H4 (cell line): ENCODE measurements at places on chromosomes 6 and 20.

DNA sequence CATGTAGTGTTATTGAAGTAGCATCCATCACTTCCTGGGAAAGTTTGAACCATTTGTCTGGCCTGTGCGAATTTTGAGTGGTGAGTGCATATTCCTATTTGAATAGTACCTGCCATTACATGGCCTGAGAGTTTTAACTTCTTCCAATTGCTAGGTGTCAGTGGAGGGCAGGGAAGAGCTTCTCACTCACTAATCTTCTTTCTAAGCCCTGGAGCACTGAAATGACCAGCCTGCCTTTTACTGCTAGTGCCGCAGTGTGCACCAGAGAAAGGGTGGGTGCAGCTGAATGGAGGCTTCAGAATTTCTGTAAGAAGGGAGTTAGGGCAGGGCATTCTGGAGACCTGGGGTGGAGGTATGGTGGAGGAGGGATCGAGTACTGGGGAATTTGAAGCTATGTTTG is 45.5 kb downstream of the RNF144B start:
- DNase-seq: no peak

DNA sequence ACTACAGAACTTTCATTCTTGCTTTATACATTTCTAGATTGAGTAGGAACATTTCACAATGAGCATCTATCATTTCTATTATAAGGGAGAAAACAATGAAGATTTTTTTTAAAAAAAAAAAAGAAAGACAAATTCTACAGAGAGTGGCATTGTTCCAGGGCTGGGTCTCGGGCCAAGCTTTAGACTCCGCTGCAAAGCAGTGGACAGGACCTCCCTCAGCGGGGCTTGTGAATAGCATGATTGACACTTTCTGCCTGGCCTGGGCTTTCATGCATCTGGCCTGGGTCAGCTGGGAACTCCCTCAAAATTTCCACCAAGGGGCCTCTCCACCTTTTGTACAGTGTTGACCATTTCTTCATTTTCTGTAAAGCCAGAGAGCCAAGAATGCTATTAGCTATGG is 55.8 kb upstream of the HIVEP2 start:
- DNase-seq: no peak

- peak; percentile 11 for DNase-seq
These were observed 210.8 kb downstream of the ARHGAP18 start for GRCh38 chr6:129498950-129499842.

- no peak for DNase-seq
These were observed 134.9 kb upstream of the HSF2 start for GRCh38 chr6:122264557-122264956.

- peak; percentile 59 for DNase-seq
These were observed 79.0 kb downstream of the SYNJ2 start for GRCh38 chr6:158060455-158061360.

DNA sequence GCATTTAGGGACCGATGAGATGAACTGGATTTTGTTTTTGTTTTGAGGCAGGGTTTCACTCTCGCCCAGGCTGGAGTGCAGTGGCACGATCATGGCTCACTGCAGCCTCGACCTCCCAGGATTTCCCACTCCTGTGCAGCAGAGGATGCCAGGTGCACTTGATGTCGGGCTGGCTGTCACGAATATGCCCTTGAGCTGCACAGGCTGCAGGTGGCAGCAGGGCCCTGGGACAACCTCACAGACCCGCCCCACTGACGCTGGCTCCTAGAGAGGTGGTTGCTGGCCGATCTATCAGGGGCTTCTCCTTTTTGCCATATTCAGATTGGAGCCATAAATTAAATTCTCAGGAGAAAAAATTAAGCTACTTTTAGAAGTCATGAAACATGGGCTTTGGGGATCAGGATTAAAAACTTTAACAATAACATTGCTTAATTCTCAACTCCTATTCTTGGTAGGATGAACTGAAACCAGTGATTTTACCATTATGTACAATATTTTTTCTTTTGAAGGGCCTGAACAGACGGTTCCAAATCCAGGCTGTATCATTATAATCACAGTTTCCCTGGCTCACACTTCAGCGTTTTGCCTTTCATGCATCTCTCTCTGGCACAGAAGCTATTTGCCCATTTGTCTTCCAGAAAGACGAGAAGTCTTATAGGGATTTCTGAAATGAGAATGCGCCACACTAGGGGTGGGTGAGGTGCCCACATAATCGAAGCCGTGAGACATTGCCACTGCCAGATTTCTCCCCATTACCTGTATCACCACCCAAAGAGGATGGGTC is 32.4 kb downstream of the NQO2 start:
- DNase-seq: no peak

DNA sequence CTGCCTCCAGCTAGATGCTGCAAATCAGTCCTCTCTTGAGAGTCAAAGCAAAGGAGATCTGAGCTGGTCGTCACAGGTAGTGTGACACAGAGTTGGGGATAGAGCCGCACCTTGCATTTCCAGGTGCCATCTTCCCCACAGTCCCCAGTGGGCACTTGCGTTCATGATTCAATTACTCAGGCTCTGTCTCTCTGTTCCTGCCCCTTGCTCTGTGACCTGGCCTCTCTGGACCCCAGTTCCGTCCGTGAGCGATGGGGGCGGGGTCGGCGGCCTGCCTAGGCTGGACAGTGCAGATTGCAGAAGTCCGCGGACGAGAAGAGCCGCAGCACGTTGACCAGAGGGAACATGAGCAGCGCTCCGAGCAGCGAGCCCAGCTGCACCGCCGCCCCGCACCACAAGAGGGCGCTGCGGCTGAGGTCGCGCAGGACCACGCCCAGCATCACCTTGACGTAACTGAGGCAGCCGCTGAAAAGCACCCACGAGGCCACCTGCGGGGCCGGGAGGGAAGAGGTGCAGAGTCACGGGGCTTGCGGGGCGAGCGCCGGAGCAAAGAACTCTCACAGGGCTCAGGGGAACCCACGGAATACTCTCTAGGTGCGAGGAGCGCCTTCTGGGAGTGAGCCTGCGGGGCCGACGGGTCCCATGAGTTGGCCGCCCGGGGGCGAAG is 7.4 kb downstream of the SLC52A3 start:
- DNase-seq: no peak

GRCh38 chr20:37841389-37841788 is 61.5 kb upstream of the VSTM2L start:
- no peak for DNase-seq

DNA sequence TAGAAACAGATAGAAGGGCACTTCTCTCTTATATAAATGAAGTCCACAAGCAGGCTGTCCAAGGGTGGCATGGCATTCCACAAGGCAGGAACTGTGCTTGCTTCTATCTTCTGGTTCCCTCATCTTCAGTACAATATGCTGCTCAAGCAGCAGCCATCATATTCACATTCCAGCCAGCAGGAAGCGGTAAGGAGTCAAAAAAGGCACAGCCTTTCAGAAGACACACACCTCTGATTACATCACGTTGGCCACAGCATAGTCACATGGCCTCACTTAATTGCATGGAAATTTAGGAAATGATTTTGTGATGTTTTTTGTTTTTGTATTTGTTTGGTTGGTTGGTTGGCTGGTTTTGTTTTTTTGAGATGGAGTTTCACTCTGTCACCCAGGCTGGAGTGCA is 19.0 kb downstream of the REM1 start:
- peak; percentile 77 for DNase-seq

DNA sequence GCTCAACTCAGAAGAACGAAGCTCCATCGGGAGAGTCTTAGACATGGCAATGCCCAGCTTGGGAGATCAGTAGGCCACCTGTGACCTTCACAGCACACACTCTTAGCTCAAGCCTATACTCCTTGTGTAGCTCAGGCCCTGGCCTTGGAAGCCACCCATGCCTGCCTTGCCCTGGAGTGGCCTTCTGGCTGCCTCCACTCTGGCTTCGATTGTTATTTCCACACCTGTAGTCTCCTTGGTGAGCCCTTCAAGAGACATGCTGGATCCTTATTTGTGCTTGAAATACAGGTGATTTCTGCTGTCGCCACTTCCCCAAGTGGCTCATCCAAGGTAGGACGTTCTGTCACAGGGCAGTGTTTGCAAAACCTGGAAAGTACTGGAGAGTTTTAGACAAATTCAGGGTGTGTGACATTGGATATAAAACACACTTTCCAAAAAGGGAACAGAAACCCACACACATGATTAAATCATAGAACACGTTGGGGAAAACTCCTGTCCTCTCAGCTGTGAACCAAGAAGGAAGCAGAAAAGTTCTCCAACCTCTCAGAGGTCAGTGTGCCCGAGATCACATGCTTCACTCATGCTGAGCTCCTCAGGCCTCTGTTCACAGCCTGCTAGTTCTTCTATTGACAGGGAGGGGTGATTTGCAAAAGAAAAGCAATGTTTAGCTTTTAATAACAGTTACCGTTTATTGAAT is 391.8 kb downstream of the CDC5L start:
- DNase-seq: no peak

GRCh38 chr20:53692465-53693067 is 98.9 kb upstream of the ZNF217 start:
- peak; percentile 19 for DNase-seq

- DNase-seq: peak; percentile 72
These were observed 332.6 kb downstream of the ADGRB3 start for GRCh38 chr6:68967549-68968300.

DNA sequence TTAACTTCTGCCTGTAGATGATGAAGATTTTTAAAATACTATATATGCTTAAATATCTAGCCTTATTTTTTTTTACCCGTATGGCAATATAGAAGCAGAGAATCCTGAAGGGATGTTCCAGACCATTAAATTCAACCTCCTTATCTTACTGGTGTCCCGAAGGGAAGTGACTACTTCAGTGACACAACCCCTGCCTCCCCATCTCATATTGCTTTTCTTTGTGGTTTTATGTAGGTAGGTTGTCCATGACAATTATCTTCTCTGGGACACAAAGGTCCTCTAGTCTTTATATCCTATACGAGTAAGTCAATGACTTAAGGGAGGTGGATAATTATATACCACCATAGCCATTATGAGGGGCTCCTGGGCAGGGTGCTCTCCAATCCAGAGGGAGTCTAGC is 57.4 kb upstream of the EMILIN3 start:
- no peak for DNase-seq

GRCh38 chr6:116616737-116617053 is 416 bp downstream of the RSPH4A start:
- no peak for DNase-seq

- peak; percentile 61 for DNase-seq
These were observed 679.5 kb upstream of the NRSN1 start for GRCh38 chr6:23446469-23446967.

GRCh38 chr6:161891542-161891941 is 617.7 kb upstream of the AGPAT4 start:
- DNase-seq: no peak

GRCh38 chr6:47362857-47363461 is 53.3 kb upstream of the TNFRSF21 start:
- DNase-seq: no peak

DNA sequence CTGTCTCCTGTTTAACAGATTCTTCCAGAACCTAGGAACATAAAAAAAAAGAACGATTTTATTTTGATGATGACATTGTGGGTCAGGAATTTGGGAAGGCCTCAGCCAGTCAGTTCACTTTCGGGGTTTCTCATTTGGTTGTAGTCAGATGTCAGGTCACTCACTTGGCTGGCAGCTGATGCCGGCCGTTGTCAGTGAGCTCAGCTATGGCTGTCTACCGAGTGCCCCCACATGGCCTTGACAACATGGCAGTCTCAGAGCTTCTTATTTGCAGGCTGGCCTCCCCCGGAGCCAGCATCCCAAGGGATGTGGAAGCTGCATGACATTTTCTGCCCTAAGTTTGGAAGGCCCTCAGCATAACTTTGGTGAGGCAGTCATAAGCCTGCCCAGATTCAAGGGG is 11.5 kb downstream of the RNF217 start:
- DNase-seq: no peak

DNA sequence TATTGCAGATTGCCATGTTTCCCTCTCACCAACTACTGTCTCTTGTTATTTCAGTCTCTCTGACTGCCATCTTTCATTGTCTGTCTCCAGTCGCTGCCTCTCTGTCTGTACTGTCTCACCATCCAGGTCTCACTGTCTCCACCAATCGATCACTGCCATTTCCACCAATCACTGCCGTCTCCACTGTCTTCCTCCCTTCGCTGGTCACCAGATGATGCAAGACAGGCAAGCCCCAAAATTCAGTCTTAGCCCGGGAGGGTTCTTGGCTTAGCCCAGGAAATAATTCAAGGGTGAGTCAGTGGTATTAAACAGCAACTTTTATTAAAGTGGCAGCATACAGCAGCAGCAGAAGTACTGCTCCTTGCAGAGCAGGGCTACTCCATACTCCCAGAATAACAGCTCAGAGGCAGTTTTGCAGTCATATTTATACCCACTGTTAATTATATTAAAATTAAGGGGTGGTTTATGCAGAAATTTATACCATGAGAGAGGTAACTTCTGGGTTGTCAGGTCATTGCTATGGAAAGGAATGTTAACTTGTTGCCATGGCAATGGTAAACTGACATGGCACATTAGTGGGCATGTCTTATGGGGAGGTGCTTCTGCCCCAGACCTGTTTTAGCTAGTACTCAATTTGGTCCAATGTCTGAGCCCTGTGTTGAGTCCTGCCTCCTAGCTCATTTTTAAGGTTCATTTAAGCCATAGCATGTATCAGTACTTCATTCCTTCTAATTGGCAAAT is 23.0 kb upstream of the ECHDC1 start:
- DNase-seq: peak; percentile 82

- DNase-seq: peak; percentile 26
These were observed 937 bp downstream of the ZNF318 start for GRCh38 chr6:43368259-43369160.

DNA sequence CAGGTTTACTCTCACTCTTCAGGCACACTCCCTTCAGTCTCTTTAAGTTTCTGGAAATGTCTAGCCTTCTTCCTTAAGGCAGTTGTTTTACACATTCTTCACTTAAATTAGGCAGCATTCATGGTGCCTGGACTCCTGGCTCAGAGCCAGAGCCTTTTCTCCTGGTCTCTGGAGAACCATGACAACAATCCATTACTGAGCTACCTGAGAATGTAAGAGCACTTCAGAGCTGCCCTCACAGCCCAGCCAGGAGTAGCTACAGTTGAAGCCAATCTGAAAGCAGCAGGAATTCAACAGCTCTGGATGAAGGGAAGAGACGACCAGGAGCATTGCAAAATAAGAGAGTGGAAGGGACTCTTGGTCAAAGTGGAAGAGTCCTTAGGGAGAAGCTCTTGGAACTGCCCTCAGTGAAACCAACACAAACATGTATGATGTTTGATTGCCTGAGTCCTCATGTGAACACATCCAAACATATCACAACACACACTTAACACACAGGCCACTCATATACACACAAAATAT is 416.8 kb upstream of the SPTLC3 start:
- no peak for DNase-seq
